BJ (cell line): ENCODE measurements at places on chromosomes 11 and 22. TPM values are rescaled to one million over a fixed set of nuclear protein-coding genes. Genes with fewer than 3 reads are reported as not detected.

GRCh38 chr11:27196203-27196897 is 155.7 kb downstream of the BBOX1 start:
- DNase-seq, result no peak

The THYN1 gene
- 38.2 and 57.4 TPM in 2 replicates for polyA plus RNA-seq

DNA sequence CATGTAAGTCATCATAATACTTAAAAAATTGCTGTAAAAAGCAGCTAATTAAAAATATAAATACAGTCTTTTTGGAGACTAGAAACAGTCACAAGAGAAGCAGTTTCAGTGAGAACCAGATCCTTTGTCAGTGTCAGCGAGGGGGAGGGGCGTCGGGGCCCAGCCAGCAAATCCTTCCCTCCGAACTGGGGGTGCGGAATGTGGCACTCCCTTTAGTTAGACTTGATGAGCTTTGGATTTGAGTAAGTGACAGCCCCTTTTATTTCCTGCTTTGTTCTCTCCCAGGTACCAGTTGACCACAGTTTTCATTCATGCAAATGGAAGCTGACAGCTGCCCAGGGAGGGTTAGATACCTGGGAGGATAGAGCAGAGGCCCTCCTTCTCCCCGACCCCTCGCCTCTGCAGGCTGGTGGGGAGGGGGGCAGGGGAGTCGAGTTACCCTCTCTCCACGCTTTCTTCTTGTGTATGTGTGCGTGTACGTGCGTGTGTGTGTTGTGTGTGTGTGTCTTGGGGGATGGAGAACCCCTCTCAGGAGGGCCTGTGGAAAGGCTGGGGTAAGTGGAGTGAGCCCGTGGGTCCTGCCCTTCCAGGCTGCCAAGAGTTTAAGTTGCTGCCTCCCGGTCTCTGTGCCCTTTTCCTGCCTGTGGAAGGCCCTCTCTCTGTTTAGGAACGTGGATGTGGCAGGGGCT is 38.3 kb downstream of the PTPRJ start:
- no peak for DNase-seq

- DNase-seq, result no peak
Observed at GRCh38 chr22:46380581-46380980, 45.1 kb downstream of the TRMU start.

GRCh38 chr11:7332451-7332850 is 80.7 kb downstream of the SYT9 start:
- no peak for DNase-seq

GRCh38 chr11:119641983-119642745 is 86.8 kb downstream of the NECTIN1 start:
- DNase-seq, result no peak

The VWCE gene
- polyA plus RNA-seq, result 0.96 and 1.4 TPM in 2 replicates

GRCh38 chr11:122313581-122313980 is 197.6 kb upstream of the BLID start:
- no peak for DNase-seq

The CCDC87 gene
- polyA plus RNA-seq, result 0.12 and 0.15 TPM in 2 replicates

The CUL5 gene
- polyA plus RNA-seq, result 16.8 and 20.8 TPM in 2 replicates

The NXPE2 gene
- 0.04 and 0.06 TPM in 2 replicates for polyA plus RNA-seq

DNA sequence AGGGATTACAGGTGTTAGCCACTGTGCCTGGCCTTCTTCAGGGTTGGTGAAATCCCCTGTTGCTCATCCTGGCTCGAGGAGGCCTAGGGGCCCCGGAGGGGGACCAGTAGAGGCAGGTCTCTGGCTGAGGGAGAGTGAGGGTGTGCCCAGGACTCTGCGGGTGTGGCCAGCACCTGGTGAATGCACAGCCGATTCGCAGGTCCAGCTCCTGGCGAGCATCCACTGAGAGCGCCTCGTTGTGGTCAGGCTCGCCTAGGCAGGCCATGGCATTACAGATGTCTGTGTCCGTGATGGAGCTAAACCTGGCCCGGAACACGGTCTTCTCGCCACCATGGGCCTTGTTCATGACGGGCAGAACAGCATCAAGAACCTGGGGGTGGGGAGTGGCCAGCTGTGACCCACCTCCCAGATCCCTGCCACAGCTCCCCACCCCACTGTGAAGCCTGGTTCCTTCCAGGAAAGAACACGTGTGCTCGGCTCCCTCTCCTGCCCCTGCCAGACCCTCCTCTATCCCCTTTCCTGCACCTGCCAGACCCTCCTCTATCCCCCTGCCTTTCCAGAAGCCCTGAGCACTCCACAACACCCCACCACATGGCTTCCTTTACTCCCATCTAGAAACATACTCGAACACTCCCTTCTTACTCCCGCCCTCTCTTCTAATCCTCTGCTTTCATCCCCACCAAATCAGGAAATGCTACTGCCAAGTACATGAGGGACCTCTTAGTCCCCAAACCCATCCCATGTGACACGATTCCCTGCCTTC is 12.4 kb downstream of the TOP3B start:
- DNase-seq, result no peak

The HORMAD2 gene
- not detected in 2 replicates for polyA plus RNA-seq

The GAL gene
- polyA plus RNA-seq, result 2.8 and 3.0 TPM in 2 replicates

DNA sequence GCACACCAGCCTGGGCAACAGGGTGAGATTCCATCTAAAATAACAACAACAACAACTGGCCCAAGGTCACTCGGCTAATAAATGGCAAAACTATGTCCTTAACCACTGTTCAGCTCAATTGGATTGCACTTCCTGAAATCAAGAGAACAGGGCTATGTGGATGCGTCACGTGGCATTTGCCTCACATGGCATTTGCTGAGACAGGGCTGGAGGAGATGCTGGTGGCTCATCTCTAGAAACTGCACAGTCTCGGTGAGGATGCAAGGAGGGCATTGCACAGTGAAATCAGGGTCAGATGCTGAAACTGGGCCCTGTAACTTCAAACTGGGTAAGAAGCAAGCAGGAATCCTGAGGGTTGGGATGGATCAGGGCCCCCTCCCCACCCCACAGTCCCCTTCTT is 171.9 kb downstream of the BUD13 start:
- DNase-seq, result no peak

DNA sequence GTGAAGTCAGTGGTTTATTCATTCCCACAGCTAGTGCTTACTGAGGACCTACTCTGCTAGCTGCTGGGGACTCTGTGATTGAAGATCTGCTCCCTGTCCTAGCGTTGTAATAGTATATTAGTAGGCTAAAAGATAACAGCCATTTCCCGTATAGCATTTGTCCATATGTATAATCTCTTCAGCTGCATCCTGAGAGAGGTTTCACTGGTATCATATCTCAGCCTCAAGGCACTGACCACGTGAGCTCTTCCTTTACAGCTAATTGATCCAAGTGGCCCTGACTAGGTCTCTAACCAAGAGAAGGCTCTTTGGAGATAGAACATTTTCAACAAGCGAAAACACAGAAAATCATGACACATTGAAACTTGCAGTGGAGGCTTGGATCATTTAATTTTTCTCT is 110.2 kb downstream of the APIP start:
- no peak for DNase-seq

DNA sequence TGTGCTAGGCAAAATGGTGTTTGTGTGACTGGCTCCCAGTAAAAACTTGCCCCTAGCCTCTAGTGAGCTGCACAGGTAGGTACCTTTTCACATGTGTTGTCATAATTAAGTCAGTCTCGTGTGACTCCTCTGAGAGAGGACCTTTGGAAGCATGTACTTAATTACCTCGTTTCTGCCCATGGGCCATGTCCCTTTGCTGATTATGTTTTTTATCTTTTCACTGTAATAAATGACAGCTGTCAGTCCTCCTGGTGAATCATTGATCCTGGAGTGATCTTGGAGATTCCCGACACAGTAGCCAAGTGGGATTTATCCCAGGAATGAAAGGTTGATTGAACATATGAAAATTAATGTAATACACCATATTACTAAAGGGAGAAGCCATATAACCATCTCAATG is 12.5 kb upstream of the CLNS1A start:
- no peak for DNase-seq

DNA sequence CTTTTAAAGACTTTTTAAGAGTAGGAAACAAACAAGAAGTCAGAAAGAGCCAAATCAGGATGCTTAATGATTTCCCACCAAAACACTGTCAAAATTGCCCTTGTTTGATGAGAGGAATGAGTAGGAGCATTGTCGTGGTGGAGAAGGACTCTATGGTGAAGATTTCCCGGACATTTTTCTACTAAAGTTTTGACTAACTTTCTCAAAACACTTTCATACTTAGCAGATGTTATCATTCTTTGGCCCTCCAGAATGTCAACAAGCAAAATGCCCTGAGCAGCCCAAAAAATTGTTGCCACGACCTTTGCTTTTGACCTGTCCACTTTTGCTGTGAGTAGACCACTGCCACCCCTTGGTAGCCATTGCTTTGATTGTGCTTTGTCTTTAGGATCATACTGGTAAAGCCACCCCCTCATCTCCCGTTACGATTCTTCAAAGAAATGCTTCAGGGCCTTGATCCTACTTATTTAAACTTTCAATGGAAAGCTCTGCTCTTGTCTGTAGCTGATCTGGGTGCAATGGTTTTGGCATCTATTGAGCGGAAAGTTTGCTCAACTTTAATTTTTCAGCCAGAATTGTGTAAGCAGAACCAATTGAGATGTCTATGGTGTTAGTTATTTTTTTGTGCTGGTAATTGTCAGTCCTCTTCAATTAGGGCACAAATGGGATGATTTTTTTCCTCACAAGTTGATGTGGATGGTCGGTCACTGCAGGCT is 67.2 kb downstream of the ADM start:
- no peak for DNase-seq

- no peak for DNase-seq
Observed at GRCh38 chr11:65576232-65576866, 496 bp downstream of the EHBP1L1 start.

- no peak for DNase-seq
Observed at GRCh38 chr11:63448646-63449045, 42.3 kb downstream of the PLAAT5 start.

GRCh38 chr22:32587449-32587848 is 112.8 kb downstream of the FBXO7 start:
- DNase-seq, result no peak
